ENCODE measurements at places on chromosomes 7 and 10.

DNA sequence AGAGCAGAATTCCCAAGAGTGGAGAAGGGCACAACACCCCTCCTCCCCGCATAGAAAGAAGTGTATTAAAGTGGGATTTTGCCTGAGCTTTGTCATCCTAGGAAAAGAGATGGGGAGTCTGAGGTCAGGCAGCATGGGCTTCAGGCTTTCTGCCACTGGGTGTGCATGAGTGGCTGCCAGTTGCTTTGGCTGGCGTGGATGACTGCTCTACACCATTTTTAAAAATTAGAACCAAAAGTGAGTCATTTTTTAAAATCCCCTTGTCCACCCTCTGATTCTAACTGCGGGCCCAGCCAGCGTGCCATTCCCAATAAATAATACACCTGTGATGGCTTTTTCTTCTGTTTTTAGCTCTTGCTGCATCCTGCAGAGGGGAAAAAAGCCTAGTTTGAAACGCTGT lies 13.4 kb downstream of the SLC29A3 start:
- no peak for DNase-seq

- DNase-seq = no peak
Measured at GRCh38 chr7:91181949-91182348, 82.3 kb upstream of the FZD1 start.

DNA sequence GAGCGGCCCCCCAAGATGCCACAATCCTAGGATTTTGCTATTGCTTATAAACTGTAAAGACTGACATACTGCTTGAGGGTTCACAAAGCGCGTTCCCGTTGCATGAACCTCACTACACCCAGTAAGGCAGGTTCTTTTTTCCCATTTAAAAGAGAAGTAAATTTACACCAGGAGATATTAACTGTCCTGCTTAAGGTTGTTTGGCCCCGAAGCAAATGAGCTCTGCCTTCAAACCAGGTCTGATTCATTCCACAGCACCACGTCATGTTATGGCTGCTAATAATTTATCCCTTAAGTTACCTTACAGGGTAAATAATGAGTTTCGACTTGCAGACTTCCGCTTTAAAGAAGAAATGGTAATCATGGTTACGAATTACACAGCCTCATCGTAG lies 559 bp upstream of the FKBP14 start:
- DNase-seq = peak; percentile 65

- peak; percentile 54 for DNase-seq
Measured at GRCh38 chr10:14838582-14839304, 637 bp downstream of the HSPA14 start.

DNA sequence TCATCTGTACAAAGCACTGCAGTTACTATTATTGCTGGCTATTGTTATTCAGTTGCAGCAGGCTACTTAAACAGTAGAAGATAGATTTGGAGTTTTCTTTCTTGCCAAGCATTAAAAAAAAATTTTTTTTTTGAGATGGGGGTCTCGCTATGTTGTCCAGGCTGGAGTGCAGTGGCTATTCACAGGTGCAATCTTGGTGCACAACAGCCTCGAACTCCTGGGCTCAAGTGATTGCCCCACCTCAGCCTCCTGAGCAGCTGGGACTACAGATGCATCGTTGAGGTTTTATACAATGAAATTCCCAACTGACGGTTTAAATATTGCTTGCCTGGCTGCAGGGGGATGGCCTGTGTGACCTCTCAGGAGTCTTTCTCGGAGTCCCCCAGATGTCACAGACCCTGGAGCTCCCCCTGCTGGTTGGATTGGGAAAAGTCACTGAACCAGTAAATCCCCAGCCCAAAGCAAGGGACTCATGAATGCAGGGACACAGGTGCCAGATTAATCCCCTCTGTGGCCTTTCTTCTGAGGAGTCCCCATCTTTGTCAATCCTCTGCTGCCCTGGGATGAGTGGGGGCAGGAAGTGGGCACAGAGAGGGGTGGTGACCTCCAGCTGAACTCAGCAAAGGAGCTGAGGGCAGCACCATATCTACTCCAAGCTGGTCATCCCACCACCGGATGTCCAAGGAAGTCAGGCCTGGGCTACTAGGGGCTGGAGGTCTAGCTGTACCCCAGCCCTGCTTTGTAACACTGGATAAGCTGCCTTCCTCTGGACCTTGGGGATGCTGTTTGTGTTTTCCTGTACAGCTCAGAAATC lies 149.6 kb downstream of the C10orf105 start:
- DNase-seq = peak; percentile 46

GRCh38 chr7:12064586-12065127 lies 146.4 kb upstream of the TMEM106B start:
- no peak for DNase-seq
